ENCODE measurements at places on chromosomes 4 and X.

DNA sequence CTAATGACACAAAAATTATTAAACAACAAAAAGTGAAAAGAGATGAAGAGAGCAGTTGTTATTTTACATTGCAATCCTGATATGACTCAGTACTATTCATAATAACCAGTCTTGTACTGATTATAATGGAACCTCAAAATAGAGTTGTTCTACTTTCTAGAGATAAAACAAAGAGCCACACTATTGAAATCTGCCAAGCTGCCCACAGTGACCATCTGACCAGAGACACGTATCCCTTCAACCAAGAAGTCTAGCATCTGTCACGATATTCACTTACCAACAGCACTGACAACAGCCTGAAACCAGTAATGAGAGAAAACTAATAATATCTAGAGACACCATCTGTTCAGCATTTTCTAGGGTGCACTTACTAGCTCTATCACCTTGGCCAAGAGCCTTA is 466.7 kb downstream of the NKX6-1 start:
- DNase-seq: no peak

- DNase-seq: no peak
These were observed 285.5 kb downstream of the PDGFC start for GRCh38 chr4:156686120-156686519.

DNA sequence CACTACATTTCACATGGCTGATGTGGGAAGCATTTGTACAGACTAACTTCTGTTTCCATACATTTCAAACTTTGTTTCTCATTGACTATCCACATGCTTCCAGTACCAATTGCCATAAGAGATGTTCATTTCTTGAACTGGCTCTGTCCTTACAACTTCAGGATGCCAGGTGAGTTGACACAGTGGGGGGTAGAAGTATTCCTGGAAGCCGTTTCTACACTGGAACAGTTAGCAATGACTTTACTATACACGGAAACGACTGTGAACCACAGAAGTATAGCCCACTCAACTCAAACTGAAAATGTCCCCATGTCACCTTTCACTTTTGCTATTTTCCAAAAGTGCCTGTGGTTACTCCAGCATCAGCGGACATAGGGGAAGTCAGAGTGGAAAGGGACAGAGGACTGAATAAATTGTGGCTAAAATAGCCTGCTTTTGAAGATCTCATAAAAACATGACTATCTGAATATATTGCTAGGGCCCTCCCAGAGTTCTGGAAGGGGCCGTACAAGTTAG is 38.0 kb upstream of the DSPP start:
- DNase-seq: no peak

DNA sequence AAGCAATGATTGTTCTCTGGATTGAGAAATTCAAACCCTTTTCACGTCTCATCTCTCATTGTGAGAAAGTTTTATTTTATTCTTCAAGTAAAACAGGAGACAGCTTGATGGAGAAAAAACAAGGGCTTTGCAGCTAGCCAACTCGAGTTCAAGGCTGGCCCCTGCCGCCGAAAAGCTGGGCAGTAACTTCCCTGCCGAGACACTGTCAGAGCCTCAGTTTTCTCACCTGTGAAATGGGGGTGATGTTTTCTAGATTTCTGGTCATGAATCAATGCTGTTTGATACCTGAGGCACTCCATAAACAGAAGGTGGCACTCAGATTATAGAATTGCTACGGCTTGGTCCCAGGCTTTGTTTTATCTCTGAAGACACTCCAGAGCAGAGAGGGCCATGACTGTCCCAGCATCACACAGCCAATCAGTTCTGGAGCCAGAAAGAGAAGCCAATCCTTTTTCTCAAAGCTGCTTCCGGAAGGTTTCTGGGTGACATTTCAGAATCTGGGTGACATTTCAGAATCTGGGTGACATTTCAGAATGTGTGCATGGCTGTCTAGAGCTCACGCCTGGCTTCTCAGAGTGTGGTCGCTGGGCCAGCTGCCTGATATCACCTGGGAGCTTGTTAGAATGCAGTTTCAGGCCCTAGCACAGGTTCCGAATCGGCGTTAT is 33.2 kb downstream of the HMX1 start:
- no peak for DNase-seq

DNA sequence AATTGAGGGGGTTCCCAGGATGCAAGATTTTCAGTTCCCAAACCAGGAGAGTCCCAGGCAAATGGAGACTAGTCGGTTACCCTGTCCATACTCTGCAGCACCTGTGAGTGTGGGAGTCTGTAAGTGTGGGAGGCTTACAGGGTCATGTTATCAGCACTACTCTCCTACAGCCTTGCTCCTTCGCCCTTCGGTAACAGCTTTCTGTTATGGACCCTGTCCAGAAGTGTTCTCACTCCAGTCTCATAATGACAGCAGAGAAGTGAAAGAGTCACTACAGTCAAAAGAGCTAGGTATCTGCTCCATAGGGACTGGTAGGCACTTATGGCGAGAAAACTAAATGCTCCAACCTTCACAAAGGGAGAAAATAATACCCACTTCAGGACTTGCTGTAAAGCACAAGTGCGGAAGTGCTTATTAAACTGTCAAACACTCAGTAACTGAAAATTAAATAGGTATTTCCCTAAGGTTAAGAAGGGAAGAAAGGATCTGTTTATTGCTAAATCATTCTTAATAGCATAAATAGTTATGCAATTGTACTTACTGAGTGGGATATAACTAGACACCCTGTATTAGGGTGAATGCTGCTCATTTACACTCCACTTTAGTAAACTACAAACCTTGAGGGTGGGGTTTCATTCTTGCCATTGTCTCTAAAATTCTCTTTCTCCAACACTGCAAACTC is 2.7 kb upstream of the ADH7 start:
- no peak for DNase-seq

DNA sequence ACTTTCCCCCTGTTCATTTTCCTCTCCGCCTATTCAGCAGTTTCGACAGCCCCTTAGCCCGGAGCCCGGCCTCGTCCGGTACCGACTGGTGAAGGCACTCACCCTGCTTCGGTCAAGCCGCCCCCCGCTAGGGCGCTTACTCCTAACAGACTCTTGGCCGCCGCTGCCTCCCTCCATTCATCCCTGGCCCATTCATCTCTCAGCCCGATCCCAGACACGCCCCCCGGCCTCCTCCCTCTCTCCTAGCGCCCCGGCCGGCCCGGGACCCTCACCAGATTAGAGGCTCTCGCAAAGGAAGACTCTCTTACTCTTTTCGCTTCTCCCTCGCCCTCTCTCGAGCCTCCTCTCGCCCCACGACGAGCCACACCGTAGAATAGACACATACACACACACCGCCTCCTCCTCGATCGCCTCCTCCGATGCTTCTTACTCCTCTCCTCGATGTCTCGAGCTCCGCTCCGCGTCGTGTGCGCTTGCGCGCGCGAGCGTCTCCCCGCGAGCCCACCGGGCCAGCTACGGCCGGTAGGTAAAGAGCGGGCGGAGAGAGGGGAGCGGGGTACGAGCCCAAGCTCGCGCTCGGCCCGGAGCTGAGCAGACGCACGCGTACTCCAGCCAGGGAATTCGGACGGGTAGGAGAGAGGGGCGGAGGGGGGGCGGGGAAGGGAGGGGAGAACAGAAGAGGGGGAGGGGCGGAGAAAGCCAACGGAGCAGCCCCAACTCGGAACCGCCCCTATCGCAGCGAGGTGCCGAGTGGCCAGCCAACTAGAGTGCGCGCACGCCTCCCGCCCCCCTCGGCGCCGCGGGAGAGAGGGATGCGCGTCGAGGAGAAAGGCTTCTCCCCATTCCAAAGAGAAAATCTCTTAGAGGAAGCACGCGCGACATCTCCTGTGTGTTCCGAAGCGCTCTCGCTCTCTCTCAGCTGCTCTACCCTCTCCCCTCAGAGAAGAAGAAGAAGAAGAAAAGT is at the start of gene WNK3:
Gene WNK3 (minus strand): TSS at position 633 of the 964 bp plus-strand sequence.
- DNase-seq: peak; percentile 35

DNA sequence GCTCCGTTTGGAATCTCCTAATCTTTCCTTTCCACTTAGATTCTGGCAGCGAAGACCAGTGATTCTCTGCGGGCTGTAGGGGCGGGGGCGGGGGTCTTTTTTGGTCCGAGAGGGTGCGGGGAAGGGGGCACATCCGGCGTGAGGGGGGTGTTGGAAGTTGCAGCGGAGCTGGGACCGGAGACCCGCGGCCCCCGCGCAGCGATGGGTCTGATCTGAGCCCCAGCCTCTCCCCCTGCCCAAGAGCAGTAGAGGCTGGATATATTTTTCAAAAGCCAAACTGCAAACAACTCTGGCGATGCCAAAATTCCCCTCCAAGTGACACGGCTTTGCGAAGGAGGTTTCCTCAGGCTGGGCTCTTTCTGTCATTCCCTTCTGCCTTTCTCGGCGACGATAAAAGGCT is 355 bp downstream of the GRID2 start:
- no peak for DNase-seq

GRCh38 chr4:23441530-23442069 is 448.2 kb downstream of the PPARGC1A start:
- no peak for DNase-seq
